ENCODE measurements at places on chromosomes 16 and 17.

- no peak for DNase-seq
Measured at GRCh38 chr16:61892531-61892930, 143.7 kb downstream of the CDH8 start.

DNA sequence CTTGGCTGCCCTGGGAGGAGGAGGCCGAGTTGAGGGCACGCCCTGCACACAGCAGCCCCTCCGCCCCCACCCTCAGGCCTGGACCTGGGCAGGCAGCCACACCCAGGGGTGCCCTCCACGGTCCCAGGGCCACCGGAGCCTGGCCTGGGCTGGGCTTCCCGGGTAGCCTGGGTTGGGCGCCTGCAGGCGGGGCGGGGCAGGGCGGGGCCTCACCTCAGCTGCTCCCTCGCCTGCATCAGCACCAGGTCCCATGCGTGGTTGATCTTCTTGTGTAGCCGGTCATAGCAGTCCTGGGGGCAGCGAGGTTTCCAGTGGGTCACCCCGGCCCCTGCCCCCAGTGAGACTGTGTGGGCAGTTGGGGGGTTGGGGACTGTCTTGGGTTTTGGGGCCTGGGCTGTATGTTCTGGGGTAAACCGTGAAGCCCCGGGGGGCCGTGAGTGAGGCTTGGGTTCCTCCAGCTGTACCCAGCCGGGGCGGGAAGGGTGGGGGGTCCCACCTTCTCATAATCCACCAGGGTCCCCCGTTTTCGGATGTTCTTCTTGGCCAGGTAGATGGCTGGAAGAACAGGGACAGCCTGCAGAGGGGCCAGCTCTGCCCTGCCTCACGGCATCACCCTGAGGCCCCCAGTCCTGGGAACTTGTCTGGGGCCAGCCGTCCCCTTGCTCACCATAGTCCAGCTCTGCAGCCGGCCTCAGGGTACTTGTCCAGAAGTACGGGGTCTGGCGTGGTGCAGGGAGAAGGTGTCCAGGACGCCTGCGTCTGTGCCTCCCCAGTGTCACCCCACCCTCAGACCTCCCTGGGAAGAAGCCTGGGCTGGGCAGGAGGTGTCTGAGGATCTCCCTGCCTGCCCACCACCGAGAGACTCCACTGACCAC lies 2.0 kb downstream of the RGS11 start:
- peak; percentile 37 for DNase-seq

GRCh38 chr17:31131299-31131698 lies 36.5 kb downstream of the NF1 start:
- no peak for DNase-seq

- DNase-seq = no peak
Measured at GRCh38 chr17:71438631-71439146, 682.1 kb upstream of the SOX9 start.

DNA sequence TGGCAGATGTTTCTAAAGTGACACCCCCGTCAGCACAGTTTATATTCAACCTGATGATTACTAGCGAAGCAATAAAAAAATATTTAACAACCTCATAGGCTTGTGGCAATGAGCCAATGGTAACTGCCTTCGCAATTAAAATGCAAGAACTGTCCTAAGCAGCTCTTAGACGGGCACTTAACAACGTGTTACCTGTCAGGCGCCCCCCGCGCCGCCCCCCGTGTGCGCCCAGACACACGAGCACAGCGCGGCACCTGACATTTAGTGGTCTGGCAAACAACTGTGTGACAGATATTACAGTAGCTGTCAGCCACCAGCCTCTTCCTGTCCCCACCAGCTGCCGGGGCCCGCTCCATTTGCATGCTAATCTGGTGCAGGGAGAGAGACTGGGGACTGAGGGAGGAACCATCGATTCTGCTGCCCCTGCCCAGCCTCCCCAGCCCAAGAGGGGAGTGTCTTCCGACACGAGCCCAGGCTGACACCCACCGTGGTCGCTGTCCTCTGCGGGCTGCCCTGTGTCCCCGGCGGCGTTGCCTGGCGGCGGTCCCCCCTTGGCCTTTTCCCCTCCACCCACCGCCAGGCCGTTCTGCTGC lies 12.7 kb downstream of the NDUFAF8 start:
- no peak for DNase-seq

GRCh38 chr17:81665205-81666091 lies 957 bp downstream of the OXLD1 start:
- peak; percentile 79 for DNase-seq

- DNase-seq = no peak
Measured at GRCh38 chr17:55442953-55443683, 21.5 kb upstream of the MMD start.

All from hematopoietic multipotent progenitor cell treated with erythropoietin and hydrocortisone succinate and interleukin-3 and kit ligand, for 4 days (in vitro differentiated cells).